ENCODE measurements at places on chromosomes 4 and X. TPM values are rescaled to one million over a fixed set of nuclear protein-coding genes. Genes with fewer than 3 reads are reported as not detected.

TACR3 gene
- total RNA-seq = not detected

MTNR1A gene
- not detected for total RNA-seq

GIMD1 gene
- not detected for total RNA-seq

ATP1B4 gene
- total RNA-seq = not detected

HPRT1 gene
- 24.7 TPM for total RNA-seq

All from dermis blood vessel endothelial cell (primary cell).